ENCODE measurements at places on chromosomes 1 and 21. TPM values are rescaled to one million over a fixed set of nuclear protein-coding genes. Genes with fewer than 3 reads are reported as not detected.
A peak's percentile ranks its signal among the peaks of the same experiment; 100 is the strongest.

The OR2W3 gene
- 0.56 TPM for polyA plus RNA-seq

DNA sequence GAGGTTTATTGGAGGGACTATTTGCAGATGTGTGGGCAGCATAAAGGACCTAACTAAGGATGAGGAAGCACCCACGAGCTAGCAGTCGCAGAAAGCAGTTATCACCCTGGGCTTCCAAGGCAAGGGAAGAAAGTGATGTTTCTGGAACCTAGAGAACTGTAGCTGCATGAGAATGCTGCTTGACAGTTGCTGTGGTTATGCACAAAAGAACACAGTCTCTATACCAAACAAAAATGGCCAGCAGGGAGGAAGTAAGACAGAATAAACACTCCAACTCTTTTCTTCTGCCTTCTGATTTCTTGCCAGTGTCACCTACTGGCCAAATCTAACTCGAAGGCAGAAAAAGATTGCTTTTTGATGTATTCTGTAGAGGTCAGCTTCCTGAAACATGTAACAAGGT, 190.2 kb downstream of the RASAL2 start:
- DNase-seq = no peak

DNA sequence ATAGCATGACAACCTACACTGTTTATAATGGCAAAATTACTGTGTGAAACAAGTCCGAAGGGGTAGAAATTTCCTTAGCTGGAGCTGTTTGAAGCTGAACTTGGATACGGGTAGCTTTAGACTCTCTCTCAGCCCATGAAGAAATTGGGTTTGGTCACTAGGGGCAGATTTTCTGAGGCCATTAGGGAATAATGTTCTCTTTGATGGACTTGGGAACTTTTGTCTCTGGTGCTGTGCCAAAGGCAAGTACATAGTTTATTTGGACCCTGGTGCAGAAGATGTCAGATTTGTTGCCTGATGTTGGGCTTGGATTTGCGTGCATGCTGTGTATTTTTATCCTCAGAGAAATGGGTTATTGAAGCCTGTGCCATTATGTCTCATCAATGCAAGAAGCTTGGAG, 109.6 kb downstream of the VPS13D start:
- DNase-seq = no peak

- DNase-seq = no peak
These were observed 113.9 kb upstream of the OLFM3 start for GRCh38 chr1:102110586-102110985.

DNA sequence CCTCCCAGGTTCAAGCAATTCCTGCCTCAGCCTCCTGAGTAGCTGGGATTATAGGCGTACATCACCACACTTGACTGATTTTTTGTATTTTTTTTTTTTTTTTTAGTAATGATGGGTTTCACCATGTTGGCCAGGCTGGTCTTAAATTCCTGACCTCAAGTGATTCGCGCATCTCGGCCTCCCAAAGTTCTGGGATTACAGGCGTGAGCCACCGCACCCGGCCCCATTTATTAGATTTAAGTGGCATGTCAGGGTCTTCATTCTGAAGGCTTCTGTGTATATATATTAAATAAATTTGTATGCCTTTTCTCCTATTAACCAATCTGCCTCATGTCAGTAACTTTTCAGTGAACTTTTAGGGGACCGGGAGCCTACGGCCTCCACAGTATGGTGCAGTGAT, 6.0 kb upstream of the CLIC4 start:
- DNase-seq = no peak

DNA sequence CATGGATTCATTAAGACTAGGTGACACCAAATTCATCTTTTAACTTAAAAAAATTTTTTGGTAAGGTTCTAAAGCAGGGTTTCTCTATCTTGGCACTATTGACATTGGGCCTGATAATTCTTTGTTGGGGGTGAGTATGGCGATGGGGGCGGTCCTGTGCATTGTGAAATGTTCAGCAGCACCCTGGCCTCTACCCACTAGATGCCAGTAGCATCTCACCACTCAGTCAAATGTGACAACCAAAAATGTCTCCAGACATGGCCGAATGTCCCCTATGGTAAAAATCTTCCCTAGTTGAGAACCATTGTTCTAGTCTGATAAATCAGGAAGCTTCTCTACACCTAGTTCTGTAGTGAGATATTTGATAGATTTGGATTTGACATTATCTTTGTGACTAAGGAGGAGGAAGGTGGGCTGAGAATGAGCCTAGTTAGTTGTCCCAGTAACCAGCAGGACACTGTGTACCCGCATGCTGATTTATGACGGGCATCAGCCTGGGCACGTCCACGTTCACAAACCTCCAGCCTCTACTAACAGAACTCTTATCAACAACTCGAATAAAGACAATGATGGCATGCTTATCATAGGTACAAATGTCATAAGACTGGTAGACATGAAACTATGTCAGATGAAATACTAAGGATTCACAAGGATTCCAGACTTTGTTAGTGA, 104.6 kb downstream of the KCND3 start:
- no peak for DNase-seq

- DNase-seq = no peak
These were observed 25.4 kb downstream of the NUP210L start for GRCh38 chr1:154129391-154129970.

The PSRC1 gene
- 11.1 TPM for polyA plus RNA-seq

The KIF2C gene
- polyA plus RNA-seq = 10.6 TPM

DNA sequence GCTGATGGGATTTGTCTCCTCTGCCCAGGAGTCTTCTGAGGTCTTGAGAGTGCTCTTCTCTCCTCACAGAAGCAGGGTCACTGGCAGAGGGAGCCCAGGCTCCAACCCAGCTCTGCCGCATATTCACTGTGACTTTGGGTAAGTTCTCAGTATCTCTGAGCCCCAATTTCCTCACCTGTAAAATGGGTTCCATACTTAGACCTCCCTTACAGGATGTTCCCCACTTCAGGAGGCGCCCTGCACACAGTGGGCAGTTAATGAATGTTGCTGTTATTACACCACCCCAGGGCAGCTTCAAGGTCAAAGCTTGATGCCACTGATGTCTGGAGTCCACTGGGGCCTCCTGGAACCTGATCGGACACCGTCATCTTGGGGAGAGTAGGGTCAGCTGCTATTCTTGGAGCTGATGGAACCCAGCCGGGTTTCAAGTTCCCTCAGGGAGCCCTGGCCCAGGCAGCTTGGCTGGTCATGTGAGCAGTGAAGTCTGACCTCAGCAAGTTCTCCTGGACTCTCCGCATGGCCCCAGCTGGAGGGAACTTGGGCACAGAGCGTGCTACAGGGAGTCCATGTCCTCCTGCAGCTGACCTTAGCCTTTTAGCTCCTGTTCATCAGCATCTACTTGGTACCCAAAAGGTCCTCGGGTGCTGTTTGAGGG, 21.8 kb downstream of the COA7 start:
- DNase-seq = no peak

The C1orf21 gene
- polyA plus RNA-seq = 47.8 TPM

- DNase-seq = no peak
These were observed 22.7 kb upstream of the SLFNL1 start for GRCh38 chr1:41044187-41044586.

The ILDR2 gene
- 3.8 TPM for polyA plus RNA-seq

GRCh38 chr1:170309389-170310013, 163.7 kb downstream of the NTMT2 start:
- peak; percentile 40 for DNase-seq

DNA sequence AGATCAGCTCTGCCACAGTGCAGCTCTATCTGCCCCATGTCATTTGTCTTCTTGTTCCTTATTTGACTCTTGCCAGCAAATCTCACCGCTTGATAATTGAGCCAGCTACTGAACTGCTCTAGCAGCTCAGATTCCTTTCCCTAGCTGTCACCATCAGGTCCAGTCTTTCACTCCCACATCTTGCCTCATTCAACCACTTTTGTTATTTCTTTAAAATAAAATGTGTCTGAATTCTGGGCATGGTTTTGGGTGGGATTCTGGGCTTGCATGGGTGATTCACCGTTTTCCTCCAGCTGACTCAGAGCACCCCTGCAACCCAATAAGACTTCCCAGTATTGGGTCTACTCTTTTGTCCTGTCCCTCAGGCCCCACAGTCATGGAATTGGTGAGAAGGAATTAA, 215.7 kb downstream of the DSCAM start:
- no peak for DNase-seq

DNA sequence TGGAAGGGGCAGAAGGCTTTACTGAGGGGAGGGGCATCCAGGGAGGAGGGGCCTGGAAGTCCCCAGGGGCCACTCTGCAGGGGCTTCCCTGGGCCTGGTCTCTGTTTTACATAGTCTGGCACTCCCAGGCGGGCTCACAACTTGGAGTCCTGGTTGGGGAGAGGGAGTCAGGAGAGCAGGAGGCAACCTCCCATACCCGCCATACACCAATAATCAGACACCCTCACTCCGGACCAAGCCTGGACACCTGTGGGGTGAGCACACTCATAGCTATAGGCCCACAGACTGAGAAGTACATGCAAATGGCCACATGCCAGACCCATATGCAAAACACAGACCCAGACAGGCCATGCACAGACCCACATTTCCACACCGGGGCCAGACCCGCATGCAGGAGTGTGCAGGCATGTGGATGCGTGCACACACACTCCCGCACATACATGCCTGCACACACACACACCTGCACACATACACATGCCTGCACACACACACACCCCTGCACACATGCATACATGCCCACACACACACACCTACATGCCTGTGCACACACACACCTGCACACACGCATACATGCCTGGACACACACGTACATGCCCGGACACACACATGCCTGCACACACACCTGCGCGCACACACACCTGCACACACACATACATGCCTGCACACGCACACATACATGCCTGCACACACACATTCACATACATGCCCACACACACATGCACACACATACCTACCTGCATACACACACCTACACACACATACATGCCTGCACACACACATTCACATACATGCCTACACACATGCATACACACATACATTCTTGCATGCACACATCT, 89.5 kb upstream of the RUNX3 start:
- DNase-seq = no peak

GRCh38 chr1:213828867-213829266, 158.9 kb upstream of the PROX1 start:
- no peak for DNase-seq

The LIPI gene
- 0.12 TPM for polyA plus RNA-seq

The LEPROT gene
- polyA plus RNA-seq = 57.3 TPM

GRCh38 chr1:108826081-108826635, 30.7 kb downstream of the AKNAD1 start:
- DNase-seq = no peak

The DNAJC28 gene
- polyA plus RNA-seq = 2.1 TPM

GRCh38 chr1:32540605-32541004, 1.4 kb downstream of the ZBTB8A start:
- DNase-seq = no peak

The SYT14 gene
- 1.7 TPM for polyA plus RNA-seq

DNA sequence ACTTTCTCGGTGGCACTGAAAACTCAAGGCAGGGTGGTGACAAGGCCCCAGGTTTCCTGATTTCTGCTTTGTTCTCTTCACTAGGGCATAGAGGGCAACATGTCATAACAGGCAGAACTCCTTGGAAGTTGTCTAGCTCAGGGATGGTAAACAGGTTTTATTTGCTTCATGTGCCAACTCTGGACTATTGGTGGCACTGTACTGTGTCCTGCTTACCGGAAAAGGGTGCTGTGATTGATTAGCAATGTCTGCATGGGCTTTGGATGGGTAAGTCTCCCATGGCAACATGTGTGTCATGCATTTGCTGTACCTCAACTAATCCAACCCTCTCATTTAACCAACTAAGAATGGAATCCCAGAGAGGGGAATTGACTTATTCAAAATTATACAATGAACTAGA, 70.7 kb upstream of the USP24 start:
- no peak for DNase-seq

The NFIA gene
- 32.9 TPM for polyA plus RNA-seq

- DNase-seq = no peak
These were observed 3.2 kb downstream of the TRPM2 start for GRCh38 chr21:44356636-44357035.

The FCAMR gene
- polyA plus RNA-seq = not detected

DNA sequence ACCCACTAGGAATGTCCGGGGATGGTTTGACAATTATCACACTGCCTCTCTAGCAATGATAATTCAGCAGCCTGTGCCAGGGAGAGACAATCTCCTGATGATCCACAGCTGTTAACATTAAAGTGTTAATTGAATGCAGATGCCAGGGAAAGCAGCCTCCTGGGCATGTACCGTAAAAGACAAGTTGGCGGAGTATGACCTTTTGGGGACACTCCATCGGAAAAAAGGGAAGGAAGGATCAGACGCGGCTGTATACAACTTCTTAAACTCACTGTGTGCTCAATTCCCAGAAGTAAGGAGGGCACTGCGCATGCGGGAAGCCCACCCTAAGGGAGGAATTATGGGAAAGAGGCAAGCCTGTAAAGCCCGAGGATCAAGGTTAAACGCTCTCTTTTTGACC, 62.6 kb downstream of the MAP3K7CL start:
- no peak for DNase-seq

DNA sequence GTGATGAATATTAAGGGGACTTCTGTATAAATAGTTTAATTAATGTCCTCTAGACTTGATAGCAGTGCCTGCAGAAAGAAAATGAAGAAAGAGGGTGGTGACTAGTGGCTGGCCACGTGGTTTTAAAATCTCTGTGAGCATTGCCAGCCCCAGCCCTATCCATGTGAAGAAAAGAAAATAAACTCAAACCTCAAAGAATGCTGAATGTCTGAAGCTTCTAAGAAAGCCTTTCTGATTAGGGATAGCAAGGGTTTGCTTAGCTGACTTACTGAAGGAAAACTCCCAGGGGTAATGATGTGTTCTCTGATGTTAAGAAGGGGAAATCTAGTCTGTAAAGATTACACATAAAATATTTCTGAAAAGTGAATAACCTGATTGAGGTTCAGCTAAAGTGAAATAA, 31.8 kb downstream of the ADGRL2 start:
- DNase-seq = no peak

The SLAMF7 gene
- 0.71 TPM for polyA plus RNA-seq

- DNase-seq = no peak
These were observed 45.7 kb downstream of the SLC9A1 start for GRCh38 chr1:27109103-27109822.

DNA sequence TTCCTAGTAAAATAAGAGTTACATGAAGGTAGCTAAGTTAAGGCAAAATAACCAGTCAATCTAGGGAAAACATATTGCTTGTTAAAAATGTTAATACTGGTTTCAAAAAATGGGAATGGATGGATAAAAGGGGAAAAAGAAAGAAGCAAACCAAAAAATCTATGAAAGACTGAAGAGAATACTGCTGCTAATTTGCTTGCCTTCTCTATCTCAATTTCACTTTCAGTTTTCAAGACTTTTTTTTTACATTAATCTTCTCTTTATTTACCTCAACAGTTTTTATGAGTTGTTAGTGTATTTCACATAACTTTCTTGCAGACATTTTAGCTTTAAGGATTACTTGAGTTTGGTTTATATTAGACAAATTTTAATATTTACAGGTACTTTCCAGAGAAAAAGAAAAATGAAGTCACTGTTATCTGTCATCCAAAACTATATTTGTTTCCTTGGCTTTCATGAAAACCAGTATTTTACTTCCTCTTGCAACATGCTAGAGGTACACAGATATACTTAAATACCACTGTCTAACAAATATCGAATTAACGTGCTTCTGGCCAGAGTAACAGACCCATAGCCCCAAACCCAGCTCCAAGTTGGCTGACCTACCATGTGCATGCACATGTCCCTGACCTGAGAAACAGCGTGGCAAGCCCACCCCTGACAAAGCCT, 70.7 kb downstream of the COL24A1 start:
- no peak for DNase-seq

The INAVA gene
- 4.6 TPM for polyA plus RNA-seq

- no peak for DNase-seq
These were observed 6.1 kb downstream of the SLFNL1 start for GRCh38 chr1:41015281-41015896.

The NCF2 gene
- 5.5 TPM for polyA plus RNA-seq
